ENCODE measurements at places on chromosomes 4 and X.
A peak's percentile ranks its signal among the peaks of the same experiment; 100 is the strongest.

- DNase-seq: no peak
These were observed 25.3 kb upstream of the S100P start for GRCh38 chr4:6668391-6668790.

- no peak for DNase-seq
These were observed 158.7 kb upstream of the CXorf51A start for GRCh38 chrX:146973283-146973682.

DNA sequence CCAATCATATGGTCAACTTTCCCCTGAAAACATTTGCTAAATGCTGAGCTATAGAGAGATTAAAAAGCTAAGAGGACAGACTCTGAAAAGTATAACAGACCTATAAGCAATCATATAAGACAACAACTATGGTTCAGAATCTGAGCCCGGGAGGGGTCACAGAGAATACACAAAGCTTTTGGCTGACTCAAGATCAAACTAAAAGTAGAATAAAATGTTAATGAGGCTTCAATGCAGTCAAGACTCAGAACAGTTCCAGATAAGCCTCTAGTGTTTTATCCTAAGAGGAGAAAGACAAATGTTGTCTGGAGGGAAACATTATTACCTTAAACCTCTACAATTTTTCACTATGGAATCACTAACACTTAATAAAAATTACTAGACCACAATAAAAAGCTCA lies 175.4 kb upstream of the VEGFC start:
- DNase-seq: no peak

DNA sequence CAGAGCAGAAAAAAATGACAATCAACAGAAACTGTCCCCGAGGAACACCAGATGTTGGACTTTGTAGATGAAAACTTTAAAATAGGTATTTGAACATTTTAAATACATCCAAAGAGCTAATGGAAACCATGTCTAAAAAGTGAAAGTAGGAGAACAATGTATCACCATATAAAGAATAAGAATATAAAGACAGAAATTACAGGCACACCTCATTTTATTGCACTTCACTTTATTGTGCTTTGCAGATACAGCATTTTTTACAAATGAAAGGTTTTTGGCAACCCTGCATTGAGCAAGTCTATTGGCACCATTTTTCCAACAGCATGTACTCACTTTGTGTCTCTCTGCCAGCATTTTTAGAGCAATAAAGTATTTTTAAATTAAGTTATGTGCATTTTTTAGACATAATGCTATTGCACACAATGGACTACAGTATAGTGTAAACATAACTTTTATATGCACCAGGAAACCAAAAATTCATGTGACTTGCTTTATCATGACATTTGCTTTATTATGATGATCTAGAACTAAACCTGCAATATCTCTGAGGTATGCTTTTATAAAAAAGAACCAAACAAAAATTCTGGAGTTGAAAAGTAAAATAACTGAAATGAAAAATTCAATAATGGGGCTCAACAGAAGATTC lies 212.4 kb upstream of the CASK start:
- DNase-seq: no peak

GRCh38 chr4:147354237-147354636 lies 126.7 kb upstream of the EDNRA start:
- no peak for DNase-seq

DNA sequence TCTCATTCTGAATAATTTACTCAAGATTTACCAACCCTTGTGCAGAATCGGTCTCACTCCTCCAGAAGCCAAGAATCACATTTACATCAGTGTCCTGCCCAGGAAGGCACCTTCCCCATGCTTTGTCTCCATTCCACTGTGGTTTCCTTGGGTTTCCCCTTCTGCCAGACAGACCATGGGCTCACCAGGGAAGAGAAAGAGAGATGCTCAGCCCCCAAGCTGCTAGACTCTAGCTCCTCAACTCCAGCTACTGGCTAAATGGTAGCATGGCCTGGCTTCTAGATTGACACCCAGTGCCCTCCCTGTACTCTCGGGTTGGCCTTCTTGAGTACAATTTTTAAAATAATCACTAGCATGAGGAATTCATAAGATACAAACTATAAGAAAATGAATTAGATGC lies 12.9 kb downstream of the TLR10 start:
- DNase-seq: no peak

DNA sequence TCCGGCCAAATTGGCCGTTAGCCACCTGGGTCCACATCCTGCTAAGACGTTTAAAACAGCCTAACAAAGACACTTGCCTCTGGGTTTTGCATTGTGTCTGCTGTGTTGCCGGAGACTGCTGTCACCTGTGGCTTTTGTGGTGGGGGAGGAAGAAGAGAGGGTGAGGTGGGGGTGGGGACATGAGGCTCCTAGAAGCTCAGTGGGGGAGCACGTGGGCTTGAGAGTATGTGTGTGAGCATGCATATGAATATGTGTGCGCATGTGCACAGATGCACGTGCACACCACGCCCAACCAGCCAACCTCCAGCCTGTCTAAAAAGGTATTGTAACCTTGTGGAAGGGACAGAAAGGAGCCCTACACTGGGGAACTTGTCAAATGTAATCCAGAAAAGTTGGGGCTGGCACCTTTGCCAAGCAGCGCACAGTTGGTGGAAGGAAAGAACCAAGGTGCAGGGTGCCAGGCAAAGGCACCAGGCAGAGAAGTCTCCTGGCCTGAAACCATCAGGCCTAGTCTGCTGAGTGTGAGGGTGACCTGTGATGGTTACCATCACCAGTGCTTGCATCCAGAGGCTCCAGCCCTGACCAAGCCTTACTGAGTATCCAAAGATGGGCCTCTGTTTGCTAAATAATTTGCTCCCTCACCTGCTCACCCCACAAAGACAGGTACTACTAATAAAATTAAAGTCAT lies 10.1 kb upstream of the SASH3 start:
- DNase-seq: peak; percentile 55

DNA sequence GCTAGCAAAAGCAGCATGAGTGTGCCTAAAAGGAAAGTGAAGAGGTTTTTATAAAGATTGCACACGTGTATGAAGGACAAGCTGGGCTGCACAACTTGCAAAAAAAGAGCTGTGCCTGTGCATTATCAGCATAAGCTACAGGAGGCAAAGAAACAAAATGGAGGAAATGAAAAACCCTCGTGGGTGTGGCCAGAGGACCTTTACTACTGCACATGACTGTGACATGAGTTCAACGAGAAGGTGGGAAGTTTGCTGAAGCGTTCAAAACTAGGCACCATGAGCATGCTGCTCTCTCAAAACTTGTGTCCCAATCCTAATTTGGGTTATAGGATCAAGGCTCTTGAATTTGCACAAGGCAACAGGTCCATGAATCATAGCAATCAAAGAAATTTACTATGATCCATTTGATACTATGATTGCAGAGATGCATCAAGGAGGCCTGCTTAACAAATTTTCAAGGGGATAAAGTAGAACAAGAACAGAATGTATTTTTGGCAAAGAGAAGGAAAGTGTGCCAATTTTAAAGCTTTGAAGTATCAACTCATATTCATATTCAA lies 38.1 kb upstream of the CXorf38 start:
- DNase-seq: no peak

GRCh38 chr4:133555671-133556070 lies 406.6 kb downstream of the PCDH10 start:
- DNase-seq: no peak

DNA sequence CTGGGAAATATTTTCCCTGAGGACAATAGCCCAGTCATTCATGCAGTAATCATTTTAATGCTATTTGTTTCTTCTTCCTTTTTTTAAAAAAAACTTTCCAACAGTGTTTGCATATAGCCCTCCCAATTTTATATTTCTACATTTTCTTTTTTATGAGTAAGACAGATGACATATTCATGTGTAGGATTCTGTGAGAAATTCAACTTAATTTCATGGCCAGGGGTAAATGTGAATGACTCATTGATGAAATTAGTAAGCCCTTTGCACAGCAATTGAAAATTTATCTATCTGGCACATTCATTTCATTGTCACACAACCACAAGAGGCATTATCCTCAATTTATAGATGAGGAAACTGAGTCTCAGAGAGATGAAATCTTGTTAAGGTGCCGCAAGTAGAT lies 13.7 kb upstream of the SMIM20 start:
- no peak for DNase-seq

GRCh38 chr4:108828620-108829019 lies 65.8 kb upstream of the ETNPPL start:
- DNase-seq: no peak
